Sigmoid colon (tissue), 7 donors: ENCODE measurements at places on chromosomes 12 and 14. TPM values are rescaled to one million over a fixed set of nuclear protein-coding genes. Genes with fewer than 3 reads are reported as not detected.

DNA sequence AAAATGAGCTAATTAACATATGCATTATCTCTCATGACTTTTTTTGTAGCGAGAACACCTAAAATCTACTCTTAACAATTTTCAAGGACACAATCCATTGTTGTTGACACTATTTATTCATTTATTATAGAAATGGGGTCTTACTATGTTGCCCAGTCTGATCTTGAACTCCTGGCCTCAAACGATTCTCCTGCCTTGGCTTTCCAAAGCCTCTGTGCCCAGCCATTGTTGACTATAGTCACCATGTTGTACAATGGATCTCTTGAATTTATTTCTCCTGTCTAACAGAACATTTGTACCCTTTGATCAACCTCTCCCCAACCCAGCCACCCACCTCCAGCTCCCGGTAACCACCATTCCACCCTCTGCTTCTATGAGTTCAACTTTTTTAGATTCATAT is 41.2 kb downstream of the HCAR2 start:
- no peak for DNase-seq
- H3K27me3 ChIP-seq = no peaks in the 10 kb centered on the region
- no peak overlapping the region for H3K27ac ChIP-seq
- H3K4me1 ChIP-seq = no peaks in the 10 kb centered on the region
- H3K4me3 ChIP-seq = no peak overlapping the region

The NEUROD4 gene
- total RNA-seq = not detected

DNA sequence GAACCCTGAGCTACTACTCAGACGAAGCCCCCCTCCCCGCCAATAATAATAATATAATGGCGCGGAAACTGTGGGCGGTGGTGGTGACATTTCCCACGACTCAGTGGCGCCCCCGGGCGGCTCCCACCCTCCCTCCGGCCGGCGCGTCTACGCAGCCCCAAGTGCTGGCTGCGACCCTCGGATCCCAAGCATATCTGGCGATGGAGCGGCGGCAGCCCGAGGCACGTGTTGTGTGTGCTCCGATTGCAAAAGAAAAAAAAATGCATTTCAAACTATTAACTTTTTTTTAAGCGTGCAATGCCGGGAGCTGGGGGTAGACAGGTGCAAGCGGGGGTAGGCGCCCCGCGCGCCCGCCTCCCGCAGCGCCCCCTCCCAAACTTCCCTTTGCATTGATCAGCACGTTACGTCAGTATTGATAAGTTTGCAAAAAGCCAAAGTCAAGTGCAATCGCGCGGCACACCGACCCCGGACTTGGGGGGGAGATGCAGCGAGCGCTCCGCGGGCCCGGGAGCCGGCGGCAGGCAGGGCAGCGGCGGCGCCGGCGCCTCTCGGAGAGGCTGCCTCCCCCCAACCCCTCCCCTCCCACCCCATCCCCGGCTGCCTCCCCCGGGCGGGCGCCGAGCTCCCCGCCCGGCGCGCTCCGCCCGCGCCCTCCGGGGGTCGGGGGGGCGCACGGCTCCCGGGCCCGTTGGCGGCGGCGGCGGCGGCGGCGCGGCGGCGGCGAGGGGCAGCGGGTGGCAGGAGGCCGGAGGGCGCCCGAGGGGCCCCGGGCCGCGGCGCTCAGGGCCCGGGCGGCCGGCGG is 113.1 kb upstream of the MYL2 start:
- H3K36me3 ChIP-seq = no peaks in the 10 kb centered on the region
- peaks cover 33% of the 10 kb centered on the region for H3K27me3 ChIP-seq
- no peak overlapping the region for H3K27ac ChIP-seq
- no peaks in the 10 kb centered on the region for H3K4me1 ChIP-seq
- DNase-seq = no peak

DNA sequence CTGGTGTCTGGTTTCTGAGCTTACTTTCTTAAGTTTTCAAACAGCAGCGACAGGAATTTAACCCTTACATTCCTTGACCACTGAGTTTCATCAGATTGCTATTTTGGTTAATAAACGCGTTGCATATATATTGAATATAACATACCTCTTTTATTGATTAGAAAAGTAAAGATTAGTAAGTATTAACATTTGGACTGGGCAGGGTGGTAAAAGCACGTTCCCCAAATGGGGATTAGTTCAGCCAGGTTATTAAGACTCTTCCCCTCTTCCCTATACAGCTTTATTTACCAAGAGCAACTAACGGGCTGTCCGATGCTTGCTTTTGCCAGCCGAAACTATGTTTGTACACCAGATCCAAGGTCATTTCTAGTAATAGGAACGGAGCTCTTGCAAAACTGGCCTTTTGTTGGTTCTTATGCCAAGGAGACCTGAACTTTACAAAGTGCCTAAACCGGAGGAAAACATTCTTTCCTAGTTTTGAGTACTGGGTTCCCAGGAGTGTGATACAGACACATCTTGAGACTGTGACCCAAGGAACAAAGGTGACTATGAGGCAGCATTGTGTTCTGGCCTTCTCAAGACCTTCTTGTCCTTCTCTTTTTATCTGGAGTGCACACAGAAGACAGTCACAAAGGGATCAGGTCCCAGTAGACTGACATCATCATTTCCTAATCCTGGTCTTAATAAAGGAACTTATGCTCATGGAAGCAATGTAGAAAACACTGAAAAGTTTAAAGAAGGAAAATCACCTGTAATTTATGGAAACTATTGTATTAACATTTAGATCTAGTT is 2.6 kb downstream of the GLRX5 start:
- DNase-seq = no peak
- no peak overlapping the region for H3K27ac ChIP-seq
- no peak overlapping the region for H3K4me3 ChIP-seq
- peaks cover 30% of the 10 kb centered on the region for H3K4me1 ChIP-seq

DNA sequence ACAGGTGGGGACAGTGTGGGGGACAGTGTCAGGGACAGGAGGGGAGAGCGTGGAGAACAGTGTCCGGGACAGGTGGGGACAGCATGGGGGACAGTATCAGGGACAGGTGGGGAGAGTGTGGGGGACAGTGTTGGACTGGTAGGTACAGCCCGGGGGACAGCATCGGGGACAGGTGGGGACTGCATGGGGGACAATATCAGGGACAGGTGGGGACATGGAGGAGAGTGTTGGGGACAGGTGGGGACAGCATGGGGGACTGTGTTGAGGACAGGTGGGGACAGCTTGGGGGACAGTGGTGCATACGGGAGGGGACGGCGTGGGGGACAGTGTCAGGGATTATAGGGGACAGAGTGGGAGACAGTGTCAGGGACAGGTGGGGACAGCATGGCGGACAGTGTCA is 212.3 kb downstream of the TMEM121 start:
- H3K27ac ChIP-seq = no peak overlapping the region
- no peaks in the 10 kb centered on the region for H3K27me3 ChIP-seq
- H3K4me3 ChIP-seq = no peak overlapping the region
- H3K4me1 ChIP-seq = no peaks in the 10 kb centered on the region
- no peaks in the 10 kb centered on the region for H3K36me3 ChIP-seq
- DNase-seq = no peak

GRCh38 chr14:21097636-21098075 is 799 bp downstream of the ZNF219 start:
- H3K27ac ChIP-seq = peak overlapping the region; percentile 92
- peak overlapping the region; percentile 77 for H3K4me3 ChIP-seq

- H3K36me3 ChIP-seq = no peaks in the 10 kb centered on the region
- H3K27me3 ChIP-seq = no peaks in the 10 kb centered on the region
- no peaks in the 10 kb centered on the region for H3K4me1 ChIP-seq
- peak overlapping the region; percentile 28 for H3K27ac ChIP-seq
- no peak overlapping the region for H3K4me3 ChIP-seq
These were observed 12.7 kb downstream of the CSRP2 start for GRCh38 chr12:76866151-76866567.

DNA sequence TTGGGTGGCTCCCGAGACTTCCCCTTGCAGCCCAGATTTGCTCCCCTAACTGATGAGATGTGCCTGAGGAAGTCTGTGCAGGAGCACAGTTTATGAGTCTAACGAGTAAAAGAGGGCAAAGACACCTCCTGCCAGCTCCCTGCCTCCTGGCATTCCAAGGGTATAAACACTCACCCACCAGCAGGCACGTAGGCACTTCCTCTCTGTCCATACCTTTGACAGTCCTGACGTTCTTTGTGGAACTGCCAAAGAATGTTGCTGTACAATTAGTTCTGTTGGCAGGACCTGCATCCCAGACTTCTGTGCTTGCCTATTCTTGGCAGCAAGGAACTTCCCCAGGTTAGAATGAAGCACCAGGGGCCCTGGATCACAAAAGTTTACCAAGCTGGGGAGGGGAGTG is 889.3 kb downstream of the BCL11B start:
- no peaks in the 10 kb centered on the region for H3K4me1 ChIP-seq
- no peaks in the 10 kb centered on the region for H3K27me3 ChIP-seq
- DNase-seq = no peak
- H3K4me3 ChIP-seq = no peak overlapping the region
